ENCODE measurements at places on chromosomes 5 and 9.

- no peak for DNase-seq
Measured at GRCh38 chr9:75455444-75455921, 367.2 kb downstream of the OSTF1 start.

DNA sequence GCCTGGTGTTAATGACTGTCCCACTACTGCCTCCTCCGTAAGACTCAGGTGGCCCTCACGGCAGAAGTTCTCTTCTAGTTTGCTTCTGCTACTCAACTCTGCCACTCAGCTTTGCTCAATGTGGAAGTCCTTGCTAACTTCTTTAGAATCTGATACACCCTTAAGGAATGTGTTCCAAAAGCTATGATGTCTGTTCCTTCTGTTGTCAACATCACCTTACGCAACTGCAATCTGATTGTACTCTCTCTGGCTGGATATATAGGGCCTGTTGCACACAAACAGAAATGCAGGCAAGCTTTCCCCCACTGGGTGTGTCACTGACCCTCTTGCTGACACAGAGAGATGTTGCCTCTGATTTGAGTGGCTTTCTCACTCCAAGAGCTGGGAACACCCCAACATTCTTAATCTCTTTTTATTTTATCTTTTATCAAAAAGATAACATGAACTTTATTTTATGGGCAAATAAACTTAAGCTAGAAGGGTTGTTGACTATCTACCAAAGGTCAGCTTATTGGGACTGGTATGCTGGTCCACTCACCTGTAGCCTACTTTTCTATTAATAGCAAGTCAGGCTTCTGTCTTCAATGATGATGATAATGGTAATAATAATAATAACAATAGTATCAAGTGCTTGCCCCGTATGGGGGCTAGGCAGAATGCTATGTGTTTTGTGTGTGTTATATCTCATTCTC lies 25.2 kb downstream of the TMEM252 start:
- no peak for DNase-seq

GRCh38 chr5:56815658-56816545 lies 553 bp downstream of the MAP3K1 start:
- peak; percentile 70 for DNase-seq

DNA sequence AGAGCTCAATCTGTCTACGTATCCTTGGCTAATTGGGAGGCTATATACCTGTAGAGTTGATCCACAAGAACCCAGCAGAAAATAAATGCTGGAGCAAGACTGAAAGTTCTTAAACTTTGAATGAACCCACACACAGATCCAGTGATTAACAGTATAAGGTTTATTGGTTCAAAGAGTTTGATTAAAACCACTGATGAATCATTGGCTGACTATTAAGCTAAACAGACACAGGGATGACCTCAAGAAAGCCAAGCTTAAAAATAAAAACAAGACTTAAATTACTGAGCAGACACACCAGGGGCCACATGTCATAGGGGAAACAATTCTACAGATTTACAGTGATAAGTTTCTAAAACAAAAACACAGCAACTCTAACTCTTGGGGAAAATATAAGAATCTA lies 163.6 kb downstream of the SPATA31D1 start:
- no peak for DNase-seq

- DNase-seq, result no peak
Measured at GRCh38 chr5:113450462-113450861, 15.7 kb upstream of the TSSK1B start.

Data from GM20000 (cell line).